ENCODE measurements at places on chromosomes 7 and 10.

DNA sequence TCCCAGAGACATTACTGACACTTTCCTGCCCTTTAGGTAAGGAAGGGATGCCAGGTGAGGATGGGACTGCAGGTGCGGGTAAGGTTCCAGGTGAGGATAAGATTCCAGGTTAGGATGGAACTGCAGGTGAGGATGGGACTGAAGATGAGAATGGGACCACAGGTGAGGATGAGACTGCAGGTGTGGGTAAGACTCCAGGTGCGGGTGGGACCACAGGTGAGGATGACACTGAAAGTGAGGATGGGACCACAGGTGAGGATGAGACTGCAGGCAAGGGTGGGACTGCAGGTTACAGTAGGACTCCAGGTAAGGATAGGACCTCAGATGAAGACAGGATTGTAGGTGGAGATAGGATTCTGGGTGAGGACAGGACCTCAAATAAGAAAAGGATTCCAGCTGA lies 322.3 kb downstream of the WDR37 start:
- DNase-seq: no peak

DNA sequence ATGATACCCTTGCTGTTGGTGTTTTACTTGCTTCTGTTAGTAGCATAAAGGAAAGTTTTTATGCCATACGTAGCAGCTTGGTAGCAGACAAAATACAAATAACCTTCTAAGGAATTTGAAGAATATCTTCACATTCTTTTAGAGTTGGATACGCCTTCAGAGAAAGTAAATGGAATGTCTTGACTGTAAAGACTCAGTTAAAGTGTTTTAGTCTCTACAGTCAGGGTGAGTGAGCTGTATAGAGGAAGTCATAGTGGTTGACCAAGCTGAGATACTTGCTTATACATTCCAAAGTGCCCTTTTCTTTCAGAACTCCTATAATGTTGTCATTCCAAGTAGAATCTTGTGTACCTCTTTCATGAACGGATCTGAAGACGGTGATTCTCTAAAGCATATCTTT lies 37.7 kb downstream of the RABGEF1 start:
- DNase-seq: no peak

DNA sequence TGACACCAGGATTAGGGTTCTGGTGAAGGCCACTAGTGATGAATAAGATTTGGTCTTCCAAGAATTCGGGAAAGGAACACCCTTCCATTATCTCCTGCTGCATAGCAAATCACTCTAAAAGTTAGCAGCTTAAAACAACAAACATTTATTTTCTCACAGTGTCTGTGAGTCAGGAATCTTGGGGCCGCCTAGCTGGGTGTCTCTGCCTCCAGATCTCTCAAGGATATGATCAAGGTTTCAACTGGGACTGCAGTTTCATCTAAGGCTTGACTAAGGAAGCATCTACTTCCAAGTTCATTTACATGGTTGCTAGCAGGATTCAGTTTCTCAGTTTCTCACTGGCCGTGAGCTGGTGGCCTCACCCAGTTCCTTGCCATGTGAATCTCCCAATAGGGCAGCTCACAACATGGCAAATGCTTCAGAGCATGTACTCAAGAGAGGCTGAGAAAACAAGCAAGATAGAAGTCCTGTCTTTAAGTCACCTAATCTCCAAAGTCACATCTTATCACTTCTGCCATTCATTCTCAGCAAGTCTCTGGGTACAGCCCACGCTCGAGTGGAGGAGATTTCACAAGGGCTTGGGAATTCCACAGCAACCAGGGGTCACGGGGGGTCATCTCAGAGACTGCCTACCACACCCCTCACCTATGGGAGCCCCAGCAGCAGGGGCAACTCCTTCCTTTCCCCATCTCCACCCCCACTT lies 26.8 kb downstream of the TLX1 start:
- no peak for DNase-seq

DNA sequence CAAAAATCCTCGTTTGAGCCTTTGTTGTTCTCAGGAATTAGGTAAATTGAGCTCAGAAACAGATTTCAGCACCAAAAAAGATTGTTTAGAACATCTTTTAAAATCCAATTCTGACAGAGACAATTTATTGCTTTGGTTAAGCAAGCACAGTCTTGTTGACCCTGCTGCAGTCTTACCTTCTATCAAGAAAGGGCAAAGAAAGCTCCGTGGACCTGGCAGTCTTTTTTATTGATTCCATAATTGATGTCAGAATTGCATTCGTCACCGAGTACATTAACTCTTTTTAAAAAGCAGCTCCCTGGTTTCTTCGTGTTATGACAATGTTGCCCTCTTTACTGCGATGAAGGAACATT lies 334.8 kb downstream of the FGFR2 start:
- DNase-seq: no peak

Data from CD4-positive, alpha-beta T cell treated with Interferon alpha-2 for 1 hour (primary cell).